ENCODE measurements at places on chromosomes 16 and 17. TPM values are rescaled to one million over a fixed set of nuclear protein-coding genes. Genes with fewer than 3 reads are reported as not detected.

The CBX8 gene
- total RNA-seq: 2.1 TPM

DNA sequence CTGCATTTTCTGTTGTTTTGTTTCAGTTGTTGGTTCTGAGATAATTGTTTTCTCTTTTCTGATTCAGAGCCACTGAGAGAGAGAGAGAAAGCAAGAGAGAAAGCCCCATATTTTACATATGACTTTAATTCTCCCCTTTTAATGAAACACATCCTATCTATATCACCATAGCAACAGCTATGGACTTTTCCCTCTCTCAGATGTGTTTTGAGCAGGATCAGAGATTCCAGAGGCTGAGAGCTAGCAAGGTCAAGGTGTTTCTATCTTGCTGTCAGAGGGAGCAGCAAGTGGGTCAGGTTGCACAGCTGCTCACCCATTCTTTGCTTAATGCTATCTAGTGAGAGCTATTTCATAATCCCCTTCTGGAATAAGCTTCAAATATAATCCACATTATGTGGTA, 415.9 kb downstream of the CA10 start:
- H3K4me1 ChIP-seq: peaks cover 14% of the 10 kb centered on the region
- no peak for DNase-seq
- no peak overlapping the region for H3K4me3 ChIP-seq
- H3K27ac ChIP-seq: no peak overlapping the region
- H3K36me3 ChIP-seq: no peaks in the 10 kb centered on the region

DNA sequence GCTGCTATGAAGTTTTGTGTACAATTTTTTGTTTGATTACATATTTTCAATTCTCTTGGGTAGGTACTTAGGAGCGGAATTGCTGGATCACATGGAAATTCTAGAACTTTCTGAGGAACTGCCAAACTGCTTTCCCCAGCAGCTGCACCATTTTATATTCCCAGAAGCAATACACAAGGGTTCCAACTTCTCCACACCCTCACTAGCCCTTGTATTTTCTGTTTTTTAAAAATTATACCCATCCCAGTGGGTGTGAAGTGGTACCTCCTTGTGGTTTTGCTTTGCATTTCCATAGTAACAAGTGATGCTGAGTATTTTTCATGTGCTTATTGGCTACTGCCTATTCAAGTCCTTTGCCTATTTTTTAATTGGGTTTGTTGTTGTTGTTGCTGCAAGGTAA, 20.9 kb downstream of the NACA2 start:
- H3K27me3 ChIP-seq: no peaks in the 10 kb centered on the region
- H3K36me3 ChIP-seq: no peaks in the 10 kb centered on the region
- no peak for DNase-seq
- no peak overlapping the region for H3K27ac ChIP-seq
- H3K4me3 ChIP-seq: no peak overlapping the region
- H3K4me1 ChIP-seq: no peaks in the 10 kb centered on the region

GRCh38 chr16:17828012-17828411, 357.3 kb upstream of the XYLT1 start:
- no peaks in the 10 kb centered on the region for H3K4me1 ChIP-seq
- H3K27ac ChIP-seq: no peak overlapping the region
- no peak overlapping the region for H3K4me3 ChIP-seq
- DNase-seq: no peak
- H3K36me3 ChIP-seq: no peaks in the 10 kb centered on the region
